ENCODE measurements at places on chromosomes 11 and 22.
A peak's percentile ranks its signal among the peaks of the same experiment; 100 is the strongest.

DNA sequence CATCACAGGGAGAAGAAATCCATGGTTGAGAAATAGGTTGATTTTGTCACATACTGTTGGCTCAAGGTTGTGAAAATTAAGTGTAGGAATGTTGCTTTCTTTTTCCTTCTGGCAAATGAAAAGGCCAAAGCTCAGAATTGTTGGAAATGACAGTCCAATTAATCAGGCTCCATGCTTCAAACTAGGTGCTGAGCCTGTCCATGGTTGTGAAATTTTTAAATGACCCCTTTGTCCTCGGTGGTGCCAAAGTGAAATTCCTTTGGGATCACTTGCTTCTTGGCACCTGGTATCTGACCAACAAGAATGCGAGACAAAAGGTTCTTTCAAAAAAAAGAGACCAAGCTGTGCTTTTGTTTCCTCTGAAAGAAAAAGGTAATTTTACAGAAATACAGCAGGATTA lies 451.9 kb downstream of the ETS1 start:
- no peak for DNase-seq

GRCh38 chr11:44766972-44767278 lies 40.2 kb downstream of the TSPAN18 start:
- DNase-seq, result no peak

- DNase-seq, result no peak
Measured at GRCh38 chr11:131609921-131610320, 239.5 kb downstream of the NTM start.

- DNase-seq, result no peak
Measured at GRCh38 chr22:37022483-37023337, 3.2 kb downstream of the MPST start.

DNA sequence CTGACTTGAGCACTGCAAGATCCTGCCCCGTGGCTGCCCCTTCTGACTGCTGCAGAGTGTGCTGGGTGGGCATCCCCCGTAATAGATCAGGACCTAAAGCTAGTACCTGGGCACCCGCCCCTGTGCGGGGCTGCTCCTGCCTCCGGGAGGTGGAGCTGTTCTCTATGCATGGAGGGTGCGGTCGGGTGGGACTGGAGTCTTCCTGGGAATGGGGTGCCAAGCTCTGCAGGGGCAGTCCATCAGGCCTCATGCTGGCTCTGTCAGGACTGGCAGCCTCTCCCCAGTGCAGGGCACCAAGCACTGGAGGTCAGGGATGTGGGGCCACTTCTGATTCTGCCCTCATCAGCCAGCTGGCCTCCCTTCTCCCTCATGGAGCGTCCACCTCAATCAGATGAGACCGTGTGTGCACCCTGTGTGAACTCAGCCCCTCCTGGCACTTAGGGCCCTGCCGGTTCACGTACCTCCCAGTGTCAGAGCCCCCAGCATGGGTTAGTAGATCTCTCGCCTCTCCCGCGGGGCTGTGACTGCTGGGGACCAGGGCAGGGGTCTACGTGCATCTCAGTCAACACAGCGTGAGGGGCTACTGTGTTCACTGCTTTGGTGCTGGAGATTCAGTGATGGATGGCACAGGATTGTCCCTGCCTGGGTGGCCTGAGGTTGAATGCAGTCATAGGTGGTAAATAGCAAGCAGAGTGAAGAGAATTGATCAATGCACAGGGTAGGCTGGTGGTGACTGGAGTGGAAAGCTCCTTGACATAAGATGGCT lies 30.8 kb downstream of the MPPED1 start:
- DNase-seq, result no peak

DNA sequence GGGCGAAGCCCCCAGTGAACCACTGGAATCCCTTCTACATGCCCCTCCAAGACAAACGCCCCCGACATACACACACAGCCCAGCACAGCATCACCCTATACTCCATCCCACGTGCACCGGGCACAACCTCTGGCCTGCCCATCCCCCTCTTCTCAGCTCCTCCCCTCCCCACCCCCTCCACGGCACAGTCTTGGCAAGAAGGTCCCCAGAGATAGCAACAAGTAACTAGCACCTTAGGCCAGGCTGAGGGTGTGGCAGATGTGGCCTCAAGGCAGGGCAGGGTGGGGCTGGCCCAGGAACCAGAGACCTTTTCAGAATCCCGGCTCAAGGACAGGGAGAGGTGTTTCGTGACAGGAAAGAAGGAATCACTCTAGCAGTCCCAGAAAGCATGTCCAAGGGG lies 54.3 kb downstream of the CYTH4 start:
- no peak for DNase-seq

GRCh38 chr11:2472428-2473186 lies 27.8 kb downstream of the KCNQ1 start:
- no peak for DNase-seq

DNA sequence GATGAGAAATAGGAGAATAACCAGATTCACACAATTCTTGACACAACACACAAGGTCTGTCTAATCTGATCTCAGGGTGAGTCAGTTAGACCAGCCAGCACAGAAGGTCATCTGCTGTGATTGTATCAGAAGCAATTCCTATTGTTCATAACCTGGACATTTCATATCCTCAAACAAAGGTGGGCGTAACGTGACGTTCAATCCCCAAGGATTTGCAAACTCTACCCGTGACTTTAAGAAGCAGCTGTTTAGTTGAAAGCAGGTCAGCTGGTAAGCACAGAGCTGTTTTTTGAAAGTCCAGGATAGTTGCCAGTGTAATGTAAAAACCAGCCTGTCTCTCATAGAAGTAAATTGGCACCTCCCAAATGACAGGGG lies 385.1 kb downstream of the DCDC1 start:
- peak; percentile 64 for DNase-seq

- peak; percentile 78 for DNase-seq
Measured at GRCh38 chr11:3905080-3905953, 49.9 kb downstream of the STIM1 start.

DNA sequence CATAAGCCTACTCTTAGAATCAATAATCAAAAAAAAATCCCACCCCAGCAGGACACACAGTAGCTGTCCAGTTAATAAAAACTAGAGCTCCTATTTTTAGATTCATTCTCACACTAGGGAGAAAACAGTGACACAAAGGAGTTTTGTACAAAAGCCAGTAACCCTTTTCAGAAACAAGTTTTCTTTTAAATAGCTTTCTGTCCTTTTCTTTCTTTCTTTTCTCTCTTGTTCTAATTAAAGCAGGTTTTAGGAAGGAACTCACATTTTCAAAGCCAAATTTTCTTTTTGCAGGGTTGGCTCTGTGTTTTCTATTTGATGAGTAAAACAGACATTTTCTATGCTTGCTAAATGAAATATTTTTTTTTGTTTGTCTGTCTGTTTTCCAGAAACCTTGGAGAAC lies 1390.7 kb downstream of the FAM181B start:
- no peak for DNase-seq

- no peak for DNase-seq
Measured at GRCh38 chr11:65524014-65524740, 706 bp upstream of the SCYL1 start.

All from ELR (cell line).